ENCODE measurements at places on chromosomes 5 and 9. TPM values are rescaled to one million over a fixed set of nuclear protein-coding genes. Genes with fewer than 3 reads are reported as not detected.

ACOT12 gene
- 0.33 TPM for total RNA-seq

GRCh38 chr5:109713453-109713852 is 23.7 kb downstream of the MAN2A1 start:
- DNase-seq, result no peak

DNA sequence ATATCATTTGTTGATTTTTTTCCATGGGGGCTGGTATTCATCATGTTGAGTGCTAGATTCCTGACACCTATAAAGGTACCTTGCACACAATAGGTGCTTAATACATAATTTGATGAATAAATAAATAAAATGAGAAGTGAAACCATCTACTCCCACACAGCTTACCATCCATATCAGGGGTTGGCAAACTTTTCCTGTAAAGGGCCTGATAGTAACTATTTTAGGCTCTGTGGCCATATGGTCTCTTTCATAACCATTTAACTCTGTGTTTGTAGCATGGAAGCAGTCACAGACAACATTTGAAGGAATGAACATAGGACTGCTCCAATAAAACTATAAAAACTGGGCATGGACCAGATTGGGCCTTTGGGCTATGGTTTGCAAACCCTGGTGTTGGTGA is 100.3 kb downstream of the GCNT1 start:
- no peak for DNase-seq

DNA sequence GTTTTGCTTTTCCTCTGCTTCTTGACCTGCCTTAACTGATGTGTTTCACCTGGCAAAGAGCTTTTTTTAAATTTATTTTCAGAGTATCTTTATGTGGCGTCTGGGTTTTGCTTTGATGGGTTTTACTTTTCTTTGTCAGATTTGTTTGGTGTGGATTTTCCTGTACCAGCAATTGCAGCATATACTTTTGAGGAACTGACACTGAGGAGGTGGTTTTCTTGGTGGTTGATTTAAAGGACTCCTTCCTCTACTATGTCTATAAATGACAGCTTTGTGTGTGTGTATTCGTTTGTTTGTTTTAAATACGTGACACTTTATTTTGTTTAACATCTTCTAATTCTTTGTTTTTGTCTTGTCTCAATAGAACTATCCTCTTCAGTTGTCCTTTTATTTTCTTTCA is 1071.9 kb upstream of the ARRDC3 start:
- no peak for DNase-seq

GRCh38 chr9:36149197-36149596 is 12.7 kb downstream of the GLIPR2 start:
- no peak for DNase-seq

Data from H1 (cell line).